ENCODE measurements at places on chromosomes 3 and 15.

DNA sequence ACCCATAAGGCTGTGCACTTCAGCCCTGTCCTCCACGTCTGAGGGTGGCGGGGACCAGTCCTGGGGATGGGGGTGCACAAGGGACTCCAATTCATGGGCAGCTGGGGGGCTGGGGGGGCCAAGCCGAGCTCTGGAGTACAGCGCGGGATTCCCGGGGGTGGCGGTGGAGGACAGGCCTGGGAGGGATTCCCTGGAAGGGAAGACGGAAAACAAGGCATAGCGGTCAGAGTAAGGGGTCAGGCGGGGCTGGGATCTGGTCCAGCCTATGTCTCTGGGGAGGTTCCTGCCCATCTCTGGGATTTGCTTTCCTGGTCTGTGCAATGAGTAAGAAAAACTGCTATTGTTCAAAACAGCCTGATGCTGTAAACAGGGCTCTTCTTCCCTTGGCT is 8.1 kb upstream of the IGDCC3 start:
- no peak for DNase-seq

DNA sequence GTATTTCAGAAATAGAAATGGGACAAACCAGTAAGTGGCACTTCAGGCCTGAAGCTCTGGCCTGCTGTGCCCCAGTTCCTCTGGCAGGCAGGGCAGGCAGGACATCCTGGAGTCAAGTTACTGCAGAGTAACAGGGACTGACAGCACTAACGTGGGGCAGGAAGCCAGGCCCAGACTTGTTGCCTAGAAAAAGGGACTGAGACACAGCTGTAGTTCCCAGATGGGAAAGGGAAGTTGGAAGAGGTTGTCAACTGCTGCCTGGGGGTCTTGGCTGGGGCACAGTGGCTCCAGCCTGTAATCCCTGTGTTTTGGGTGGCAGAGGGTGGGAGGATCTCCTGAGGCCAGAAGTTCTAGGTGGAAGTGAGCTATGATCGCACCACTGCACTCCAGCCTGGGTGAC is 171.9 kb downstream of the FMN1 start:
- peak; percentile 69 for DNase-seq

GRCh38 chr15:43270113-43270665 is 3.5 kb upstream of the TGM5 start:
- DNase-seq: no peak

- no peak for DNase-seq
Observed at GRCh38 chr15:71291723-71292122, 176.5 kb downstream of the THSD4 start.

GRCh38 chr3:41163421-41163820 is 35.9 kb upstream of the CTNNB1 start:
- no peak for DNase-seq

DNA sequence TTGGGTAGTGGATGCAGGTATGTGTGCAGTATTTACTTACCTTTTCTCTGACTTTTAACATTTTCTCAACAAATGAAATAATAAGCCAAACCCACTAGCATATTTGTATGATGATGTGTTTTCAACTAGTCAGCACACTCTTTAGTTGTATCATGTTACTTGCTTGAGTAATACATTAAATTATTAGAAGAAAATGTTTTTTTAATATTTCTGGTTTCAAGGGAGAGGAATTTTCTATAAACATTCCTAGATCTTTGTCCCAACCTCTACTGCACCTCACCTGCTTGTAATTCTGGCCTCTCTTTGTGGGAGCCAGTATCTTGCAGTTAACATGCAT is 161.8 kb upstream of the CBLB start:
- DNase-seq: peak; percentile 18

GRCh38 chr15:40372981-40373380 is 9.5 kb upstream of the KNSTRN start:
- DNase-seq: no peak

GRCh38 chr3:165193366-165194254 is 2.6 kb downstream of the SLITRK3 start:
- no peak for DNase-seq

DNA sequence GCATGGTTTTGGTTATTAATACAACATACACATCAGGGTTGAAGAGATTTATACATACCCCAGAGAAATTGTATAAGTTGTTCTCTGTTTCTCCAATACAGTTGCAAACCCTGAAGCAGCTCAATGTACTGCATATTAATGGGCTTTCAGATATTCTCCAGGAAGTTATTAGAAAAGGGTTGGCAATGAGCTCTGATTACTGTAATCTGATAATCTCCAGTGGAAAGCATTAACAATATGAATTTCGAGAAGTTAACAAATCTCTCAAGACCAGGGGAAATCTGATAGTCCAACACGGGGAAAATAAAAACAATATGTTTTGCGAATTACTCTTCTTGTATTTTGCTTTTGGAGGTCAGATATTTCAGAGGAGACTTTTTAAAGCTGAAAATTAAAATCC is 950.1 kb downstream of the TBL1XR1 start:
- no peak for DNase-seq
